ENCODE measurements at places on chromosomes 6 and 20.

DNA sequence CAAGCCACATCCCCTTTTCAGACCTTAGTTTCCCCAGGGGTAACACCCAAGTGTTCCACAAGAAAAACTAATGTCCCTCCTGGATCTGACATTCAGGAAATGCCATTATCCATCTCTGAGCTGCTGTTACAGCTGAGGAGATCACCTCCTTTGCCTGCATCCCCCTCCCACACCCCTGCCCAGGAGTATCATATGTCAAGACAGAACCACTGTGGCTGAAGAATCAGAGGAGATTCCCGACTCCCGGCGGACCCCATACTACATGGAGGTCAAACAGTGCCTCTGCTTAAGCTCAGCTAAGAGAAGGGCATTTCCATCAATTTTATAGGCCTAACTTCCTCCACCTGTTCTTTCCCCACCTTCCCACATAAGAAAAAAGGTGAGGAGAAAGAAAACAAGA is 36.8 kb upstream of the LRFN2 start:
- no peak overlapping the region for H3K27ac ChIP-seq
- no peaks in the 10 kb centered on the region for H3K36me3 ChIP-seq
- DNase-seq = no peak
- H3K4me3 ChIP-seq = no peak overlapping the region
- H3K27me3 ChIP-seq = no peaks in the 10 kb centered on the region
- H3K4me1 ChIP-seq = no peaks in the 10 kb centered on the region

DNA sequence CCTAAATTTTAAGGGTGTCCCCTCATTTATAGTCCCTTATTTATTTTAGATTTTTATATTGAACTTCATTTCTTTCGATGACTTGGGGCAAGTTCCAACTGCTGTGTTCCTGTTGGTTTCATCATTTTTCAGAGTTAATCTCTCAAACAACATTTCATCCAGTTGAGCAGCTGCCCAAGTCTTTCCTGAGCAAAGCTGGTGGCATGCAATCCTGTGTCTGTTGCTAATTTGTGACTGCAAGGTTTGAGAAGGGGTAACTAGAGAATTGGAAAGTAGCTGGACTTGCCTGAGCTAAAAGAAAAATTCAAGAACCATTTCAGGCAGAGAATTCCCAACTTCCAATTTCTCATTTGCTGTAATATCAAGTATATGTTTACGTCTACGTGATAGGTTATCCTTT is 881.5 kb upstream of the SLC35B3 start:
- DNase-seq = no peak
- H3K27me3 ChIP-seq = no peaks in the 10 kb centered on the region
- no peak overlapping the region for H3K27ac ChIP-seq
- no peaks in the 10 kb centered on the region for H3K36me3 ChIP-seq
- H3K4me1 ChIP-seq = no peaks in the 10 kb centered on the region
- H3K4me3 ChIP-seq = no peak overlapping the region

DNA sequence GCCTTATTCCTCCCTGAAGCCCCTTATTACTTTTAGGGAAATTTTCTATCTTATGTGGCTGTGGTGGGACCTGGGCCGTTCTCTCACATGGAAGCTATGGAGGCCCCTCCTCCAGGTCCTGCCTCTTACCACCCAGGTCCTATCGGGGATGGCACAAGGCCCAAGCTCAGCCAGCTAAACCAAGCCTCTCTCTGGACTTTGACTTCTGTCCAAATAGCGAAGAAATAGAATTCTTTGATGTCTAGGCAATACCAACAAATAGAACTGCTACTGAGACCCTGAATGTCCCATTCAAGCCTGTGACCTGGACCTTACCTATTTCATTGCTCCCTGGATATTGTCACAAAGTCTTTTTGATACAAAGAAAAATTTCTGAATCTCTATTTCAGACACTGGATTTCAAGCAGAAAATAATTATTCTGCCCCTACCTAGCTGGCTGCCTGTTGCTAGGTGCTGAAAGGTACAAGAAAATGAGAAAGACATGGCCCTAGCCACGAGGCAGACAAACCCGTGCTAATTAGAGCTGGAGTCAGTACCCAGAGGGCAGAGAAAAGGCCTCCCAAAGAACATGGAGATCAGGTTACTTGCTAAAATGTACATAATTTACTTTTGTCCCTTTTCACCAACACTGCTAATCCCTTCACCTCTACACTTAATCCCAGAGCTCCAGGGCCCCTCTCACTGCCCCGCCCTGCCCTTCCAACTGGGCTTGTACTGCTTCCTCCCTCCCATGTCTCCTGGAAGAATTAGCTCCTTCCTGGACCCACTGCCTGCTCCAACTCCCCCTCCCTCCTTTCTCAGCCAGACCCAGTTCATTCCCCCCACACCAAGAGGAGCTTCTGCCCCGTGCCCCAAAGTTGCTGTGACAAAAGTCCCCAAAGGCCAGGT is 15.5 kb upstream of the NNAT start:
- no peak overlapping the region for H3K27ac ChIP-seq
- no peaks in the 10 kb centered on the region for H3K27me3 ChIP-seq
- peaks cover 24% of the 10 kb centered on the region for H3K36me3 ChIP-seq
- no peak overlapping the region for H3K4me3 ChIP-seq
- H3K4me1 ChIP-seq = peaks cover 3% of the 10 kb centered on the region

DNA sequence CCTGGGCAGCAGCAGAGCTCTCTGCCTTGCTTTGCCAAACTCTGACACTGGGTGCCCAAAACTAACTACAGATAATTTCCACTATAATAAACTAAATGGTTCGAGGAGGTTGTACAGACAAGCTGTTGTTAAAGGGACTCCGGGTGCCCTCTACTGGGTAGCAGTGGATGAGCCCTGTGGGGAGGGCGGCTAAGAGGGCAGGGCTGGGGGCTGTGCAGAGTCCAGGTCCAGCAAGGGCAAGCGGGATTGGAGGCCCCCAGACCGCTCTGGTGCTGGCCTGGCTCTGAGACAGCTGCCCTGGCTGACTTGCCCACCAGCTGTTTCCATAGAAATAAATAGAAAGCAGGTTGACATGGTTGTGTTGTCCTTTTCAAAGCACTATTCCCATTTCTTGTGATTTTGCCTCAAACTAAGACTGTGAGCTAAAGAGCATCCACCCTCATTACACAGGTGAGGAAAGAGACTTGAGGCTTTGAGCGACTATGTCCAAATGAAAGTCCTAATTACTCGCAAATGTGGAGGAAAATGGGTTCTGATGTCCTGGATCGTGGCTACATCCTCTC is 167.6 kb upstream of the CST7 start:
- no peak overlapping the region for H3K4me3 ChIP-seq
- H3K27me3 ChIP-seq = no peaks in the 10 kb centered on the region
- no peak overlapping the region for H3K27ac ChIP-seq
